Mucosa of gallbladder (tissue), 1 donor: ENCODE measurements at places on chromosomes 3 and 15. TPM values are rescaled to one million over a fixed set of nuclear protein-coding genes. Genes with fewer than 3 reads are reported as not detected.

Gene SCN11A
- total RNA-seq: 0.09 TPM

- DNase-seq: no peak
Measured at GRCh38 chr3:178475062-178475461, 61.2 kb upstream of the KCNMB2 start.

- DNase-seq: no peak
Measured at GRCh38 chr3:147392625-147392946, 13.8 kb downstream of the ZIC4 start.

DNA sequence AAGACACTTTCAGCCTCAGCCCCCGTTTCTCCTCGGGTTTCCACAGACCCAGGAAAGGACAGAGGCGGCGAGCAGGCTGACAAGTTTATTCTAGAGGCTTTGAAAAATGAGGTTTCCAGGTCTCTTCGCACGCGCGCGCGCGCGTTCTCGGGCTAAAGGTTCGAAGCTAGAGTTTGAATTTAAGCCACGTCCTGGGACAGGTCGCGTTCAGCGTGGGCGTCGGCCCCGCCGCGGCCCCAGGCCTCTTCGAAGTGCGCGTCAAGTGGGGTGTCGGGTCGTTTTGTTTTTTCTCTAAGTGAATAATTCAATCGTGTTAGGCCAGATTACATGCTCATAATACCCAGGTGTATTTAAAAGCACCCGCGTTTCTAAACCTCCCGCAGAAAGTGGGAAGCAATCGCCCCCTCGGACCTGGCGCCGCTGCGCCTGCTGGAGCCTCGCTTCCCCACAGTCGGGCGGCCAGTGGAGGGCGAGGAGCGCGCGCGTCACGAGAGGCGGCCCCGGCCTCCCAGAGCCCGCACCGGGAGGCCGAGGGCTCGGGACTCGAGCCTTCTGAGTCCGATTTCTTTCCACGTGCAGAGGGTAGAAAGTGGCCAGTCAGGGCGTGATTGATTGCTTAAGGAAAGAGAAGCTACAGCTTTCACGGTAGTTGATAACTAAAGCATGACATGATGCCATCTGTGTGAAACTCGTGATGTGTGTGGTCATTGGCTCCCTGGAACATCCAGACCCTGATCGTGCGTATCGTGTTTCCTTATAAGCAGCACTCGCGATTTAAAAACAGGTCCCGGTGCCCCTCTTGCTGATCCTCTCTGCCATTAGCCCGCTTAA lies 15.8 kb upstream of the SOX2 start:
- no peak for DNase-seq

- no peak for DNase-seq
Measured at GRCh38 chr3:9749296-9749644, 482 bp upstream of the OGG1 start.

- DNase-seq: no peak
Measured at GRCh38 chr3:46146548-46146947, 61.6 kb downstream of the CCR1 start.

- DNase-seq: no peak
Measured at GRCh38 chr15:70480196-70480856, 283.0 kb downstream of the UACA start.

GRCh38 chr15:89174476-89174875 lies 46.9 kb downstream of the RLBP1 start:
- no peak for DNase-seq
